AML-193 (cell line): ENCODE measurements at places on chromosomes 1 and 21.

DNA sequence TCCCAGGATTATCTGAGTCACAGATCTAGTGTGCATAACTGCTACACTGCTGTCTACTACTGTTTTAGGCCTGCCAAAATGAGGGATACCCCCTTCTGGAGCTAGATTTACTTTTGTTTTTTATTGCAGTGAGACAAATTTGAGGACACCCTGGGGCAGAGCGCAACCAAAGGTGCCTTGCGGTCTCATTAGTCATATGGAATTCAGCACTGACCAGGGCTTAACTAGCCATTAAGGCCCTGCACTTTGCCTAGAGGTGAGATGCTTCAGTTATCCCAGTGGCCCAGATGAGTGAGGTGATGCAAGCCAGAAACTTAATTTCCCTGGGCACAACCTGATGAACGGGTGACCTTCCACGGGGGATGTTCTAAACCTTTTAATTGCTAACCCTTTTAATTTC lies 998 bp upstream of the SPAG17 start:
- no peak for DNase-seq

- no peak for DNase-seq
Measured at GRCh38 chr1:162463021-162463420, 34.6 kb upstream of the UHMK1 start.

- no peak for DNase-seq
Measured at GRCh38 chr1:246128494-246129069, 378.5 kb downstream of the SMYD3 start.

- peak; percentile 14 for DNase-seq
Measured at GRCh38 chr1:239909898-239910297, 181.8 kb upstream of the FMN2 start.

DNA sequence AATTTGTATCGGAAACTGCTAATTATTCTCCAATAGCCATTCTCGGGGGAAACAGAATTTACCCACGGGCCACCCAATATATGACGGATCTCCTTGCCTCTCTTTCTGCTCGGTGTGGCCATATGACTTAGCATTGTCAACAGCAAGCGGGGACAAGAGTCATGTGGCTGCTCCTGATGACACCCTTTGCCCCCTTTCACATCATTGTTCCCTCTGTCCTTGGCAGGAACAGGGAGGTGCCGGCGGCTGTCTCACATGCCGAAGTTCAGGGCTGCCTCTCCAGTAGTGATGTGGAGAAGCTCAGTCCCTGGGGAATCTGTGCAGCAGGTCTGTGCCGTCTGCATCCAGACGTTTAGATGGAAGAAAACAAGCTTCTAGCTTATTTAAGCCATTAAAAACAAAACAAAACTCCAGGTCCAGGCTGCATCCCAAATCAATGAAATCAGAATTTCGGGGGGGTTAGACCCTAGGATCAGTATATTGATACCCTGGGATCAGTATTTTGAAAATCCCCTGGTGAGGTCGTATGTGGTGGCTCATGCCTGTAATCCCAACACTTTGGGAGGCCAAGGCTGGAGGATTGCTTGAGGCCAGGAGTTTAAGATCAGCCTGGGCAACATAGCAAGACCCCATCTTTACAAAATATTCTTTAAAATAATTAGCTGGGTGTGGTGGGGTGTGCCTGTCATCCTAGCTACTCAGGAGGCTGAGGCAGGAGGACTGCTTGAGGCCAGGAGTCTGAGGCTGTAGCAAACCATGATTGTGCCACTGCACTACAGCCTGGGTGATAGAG lies 10.8 kb downstream of the MYOM3 start:
- no peak for DNase-seq

DNA sequence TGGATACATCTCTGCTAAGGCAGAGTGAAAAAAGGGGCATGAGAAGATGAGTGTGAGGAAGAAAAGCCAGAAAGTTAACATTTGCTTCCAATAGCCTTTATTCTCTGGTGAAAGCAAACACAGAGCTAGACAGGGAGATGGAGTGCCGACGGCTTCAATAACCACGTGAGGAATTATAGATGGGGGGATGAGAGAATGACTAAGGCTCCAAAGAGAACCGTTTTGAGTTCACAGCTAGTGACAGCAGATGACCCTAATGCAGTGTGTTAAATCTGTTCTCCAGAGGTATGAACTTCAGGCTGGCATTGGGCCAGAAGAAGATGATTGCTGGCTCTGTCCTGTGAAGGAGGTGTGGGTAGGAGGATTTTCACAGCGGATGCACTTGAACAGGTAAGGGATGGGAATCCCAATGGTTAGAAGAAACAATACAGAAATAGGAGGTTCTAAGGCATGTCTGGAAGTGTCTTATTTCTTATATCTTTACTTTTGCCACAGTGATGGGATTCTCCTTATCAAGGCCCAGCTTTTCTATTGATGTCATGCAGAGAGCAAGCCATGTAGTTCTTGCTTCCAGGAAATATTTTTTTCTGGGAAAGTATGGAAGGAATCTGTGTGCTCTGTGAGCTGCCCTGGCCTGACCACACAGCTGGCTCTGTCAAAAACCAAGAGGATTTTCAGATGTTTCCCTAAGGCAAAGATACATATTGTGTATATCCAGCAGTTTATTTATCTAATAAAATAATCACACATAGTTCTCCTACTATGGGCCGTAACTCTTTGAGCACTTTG lies 573.8 kb downstream of the LTN1 start:
- no peak for DNase-seq

DNA sequence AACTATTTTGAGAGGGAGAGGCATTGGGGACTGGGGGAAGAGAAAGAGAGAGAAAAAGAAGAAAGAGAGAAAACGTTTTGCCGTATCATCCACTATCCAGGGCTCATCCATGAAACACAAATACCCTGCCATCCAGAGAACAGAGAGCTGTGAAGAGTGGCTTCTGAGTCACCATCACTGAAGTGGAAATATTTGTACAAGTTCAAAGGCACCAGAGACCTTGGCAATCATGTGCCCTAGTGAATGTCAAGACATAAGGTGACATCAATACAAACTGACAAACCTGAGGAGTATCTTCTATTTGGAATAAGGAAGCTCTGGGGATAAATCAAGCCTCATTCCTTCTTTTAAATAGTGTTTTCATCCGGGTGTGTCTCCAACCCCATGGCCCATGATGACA lies 197.2 kb upstream of the PROX1 start:
- DNase-seq: no peak

GRCh38 chr21:22758478-22758877 lies 1760.3 kb downstream of the NCAM2 start:
- DNase-seq: no peak

- DNase-seq: no peak
Measured at GRCh38 chr1:212532469-212533147, 76.0 kb upstream of the ATF3 start.

- no peak for DNase-seq
Measured at GRCh38 chr1:22507587-22507986, 55.7 kb upstream of the EPHA8 start.

- no peak for DNase-seq
Measured at GRCh38 chr21:34790834-34791233, 122.0 kb downstream of the CLIC6 start.

- DNase-seq: no peak
Measured at GRCh38 chr1:65196926-65197325, 48.9 kb downstream of the AK4 start.

DNA sequence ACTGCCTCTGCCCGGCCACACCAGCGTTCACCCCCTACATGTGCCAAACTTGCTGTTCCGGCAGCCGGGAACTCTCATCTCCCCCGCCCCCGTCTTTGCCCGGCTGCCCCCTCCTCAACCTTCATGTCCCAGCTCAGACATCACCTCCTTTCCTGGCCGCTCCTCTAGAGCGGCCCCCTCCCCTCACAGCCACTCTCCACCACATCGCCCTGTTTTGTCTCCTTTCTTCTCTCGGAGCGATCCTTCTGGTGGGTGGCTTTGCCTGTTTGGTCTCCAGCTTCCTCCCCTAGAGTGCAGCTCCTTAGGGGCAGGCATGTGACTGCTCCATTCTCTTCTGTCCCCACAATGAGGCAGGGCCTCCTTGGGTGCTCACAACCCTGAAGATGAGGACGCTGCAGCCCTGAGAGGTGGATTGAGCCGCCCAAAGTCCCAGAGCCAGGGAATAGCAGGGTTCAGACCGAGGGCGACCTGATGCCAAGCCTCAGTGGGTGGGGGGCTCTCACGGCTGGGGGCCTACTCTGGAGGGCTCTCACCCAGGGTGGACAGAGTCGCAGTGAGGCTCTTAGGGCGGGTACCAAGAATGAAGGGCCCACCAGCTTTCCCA lies 44.9 kb upstream of the ECE1 start:
- DNase-seq: no peak

GRCh38 chr21:36325373-36326010 lies 5.5 kb downstream of the MORC3 start:
- no peak for DNase-seq

- DNase-seq: no peak
Measured at GRCh38 chr21:26448751-26449150, 124.3 kb downstream of the CYYR1 start.
